ENCODE measurements at places on chromosomes 16 and 17. TPM values are rescaled to one million over a fixed set of nuclear protein-coding genes. Genes with fewer than 3 reads are reported as not detected.

Gene SERPINF2
- 0.98 TPM for total RNA-seq

Gene CLEC18A
- 7.2 TPM for total RNA-seq

Gene IRX3
- 10.0 TPM for total RNA-seq

Gene FOXJ1
- total RNA-seq = not detected

Gene NPW
- 1.5 TPM for total RNA-seq

Gene NXPH3
- not detected for total RNA-seq

Gene AIPL1
- not detected for total RNA-seq

Gene KRTAP4-5
- total RNA-seq = not detected

Gene OTOA
- not detected for total RNA-seq

Gene ST6GALNAC2
- total RNA-seq = 2.8 TPM

Gene DUS2
- total RNA-seq = 19.3 TPM

Gene TP53TG3C
- 1.1 TPM for total RNA-seq

Gene ZACN
- total RNA-seq = not detected

Gene SYCE1L
- 3.3 TPM for total RNA-seq

Gene EVI2B
- total RNA-seq = 0.08 TPM

Gene NAE1
- total RNA-seq = 82.9 TPM

Gene EVPL
- total RNA-seq = 0.03 TPM

Gene TNP2
- not detected for total RNA-seq

Gene ARL5C
- total RNA-seq = not detected

Gene DBF4B
- 11.7 TPM for total RNA-seq

Gene XYLT1
- 1.3 TPM for total RNA-seq

Gene KLHL10
- not detected for total RNA-seq

Gene CCR7
- total RNA-seq = not detected

Gene SDF2
- total RNA-seq = 50.7 TPM

Gene CDRT15
- not detected for total RNA-seq

Gene RNF157
- 10.0 TPM for total RNA-seq

Gene RSL1D1
- total RNA-seq = 315 TPM

Gene KRTAP4-1
- not detected for total RNA-seq

Gene TNFRSF13B
- not detected for total RNA-seq

Gene HAGH
- total RNA-seq = 113 TPM

Gene HOXB1
- total RNA-seq = not detected

Gene NOD2
- total RNA-seq = 0.15 TPM
